ENCODE measurements at places on chromosomes 4 and X.

DNA sequence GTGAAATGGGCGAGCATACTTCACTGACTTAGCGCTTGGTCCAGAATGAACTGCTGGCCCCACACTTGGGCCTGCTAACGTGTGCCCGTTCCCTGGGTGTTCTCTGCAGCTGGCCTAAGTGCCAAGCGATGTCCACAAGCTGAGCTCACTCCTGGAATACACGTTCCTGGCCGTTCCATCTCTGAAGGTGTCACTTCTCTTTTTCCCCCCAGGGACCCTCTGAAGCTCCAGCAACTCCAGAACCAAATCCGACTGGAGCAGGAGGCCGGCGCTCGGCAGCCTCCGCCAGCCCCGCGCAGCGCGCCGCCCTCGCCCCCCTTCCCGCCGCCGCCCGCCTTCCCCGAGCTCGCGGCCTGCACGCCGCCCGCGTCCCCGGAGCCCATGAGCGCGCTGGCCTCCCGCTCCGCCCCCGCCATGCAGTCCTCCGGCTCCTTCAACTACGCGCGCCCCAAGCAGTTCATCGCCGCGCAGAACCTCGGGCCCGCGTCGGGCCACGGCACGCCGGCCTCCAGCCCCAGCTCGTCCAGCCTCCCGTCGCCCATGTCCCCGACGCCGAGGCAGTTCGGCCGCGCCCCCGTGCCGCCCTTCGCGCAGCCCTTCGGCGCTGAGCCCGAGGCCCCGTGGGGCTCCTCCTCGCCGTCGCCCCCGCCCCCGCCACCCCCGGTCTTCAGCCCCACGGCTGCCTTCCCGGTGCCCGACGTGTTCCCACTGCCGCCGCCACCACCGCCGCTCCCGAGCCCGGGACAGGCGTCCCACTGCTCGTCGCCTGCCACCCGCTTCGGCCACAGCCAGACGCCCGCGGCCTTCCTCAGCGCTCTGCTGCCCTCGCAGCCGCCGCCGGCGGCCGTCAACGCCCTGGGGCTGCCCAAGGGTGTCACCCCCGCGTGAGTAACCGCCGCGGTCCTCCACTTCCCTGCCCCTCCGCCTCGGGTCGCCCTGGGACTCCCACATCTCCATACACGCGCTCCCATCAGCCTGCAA, 132.3 kb downstream of the CBR4 start:
- no peak for DNase-seq

DNA sequence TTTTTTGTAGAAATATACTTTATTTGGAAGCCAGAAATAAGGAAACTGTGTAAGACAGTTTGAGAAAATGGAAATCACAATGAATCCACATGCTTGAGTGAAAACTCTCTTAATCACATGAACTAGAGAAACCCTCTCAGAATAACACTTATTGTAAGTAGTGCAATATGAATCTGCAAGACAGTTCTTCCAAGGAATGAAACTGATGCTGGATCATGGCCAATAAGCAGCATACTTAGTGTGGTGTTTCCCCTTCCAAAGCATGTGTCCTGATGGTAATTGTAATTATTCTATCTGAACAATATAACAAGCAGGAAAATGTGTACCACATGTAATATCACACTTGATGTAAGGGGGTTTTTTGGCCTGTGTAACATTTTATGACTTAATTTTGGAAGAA, 1870.5 kb upstream of the TENM3 start:
- DNase-seq = no peak

DNA sequence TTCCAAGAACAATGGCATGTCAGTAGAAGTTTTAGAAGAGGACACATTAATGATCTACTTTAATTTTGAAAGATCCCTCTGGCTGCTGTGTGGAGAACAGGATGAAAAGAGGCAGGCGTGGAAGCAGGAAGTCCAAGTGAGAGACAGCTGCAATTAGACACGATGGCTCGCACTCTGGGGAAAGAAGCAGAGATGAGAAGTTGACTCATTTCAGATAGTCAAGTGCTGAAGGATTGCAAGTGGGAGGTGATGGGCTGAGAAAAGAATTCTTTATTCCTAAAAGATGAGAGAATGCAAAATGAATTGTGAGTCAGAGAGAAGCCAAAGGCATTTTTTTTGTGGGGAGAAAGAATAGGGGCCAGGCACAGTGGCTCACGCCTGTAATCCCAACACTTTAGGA, 16.5 kb downstream of the RXFP1 start:
- DNase-seq = peak; percentile 52

GRCh38 chr4:187238646-187239045, 515.0 kb upstream of the FAT1 start:
- DNase-seq = no peak

- DNase-seq = peak; percentile 50
Observed at GRCh38 chr4:90542216-90542615, 415.0 kb downstream of the CCSER1 start.

DNA sequence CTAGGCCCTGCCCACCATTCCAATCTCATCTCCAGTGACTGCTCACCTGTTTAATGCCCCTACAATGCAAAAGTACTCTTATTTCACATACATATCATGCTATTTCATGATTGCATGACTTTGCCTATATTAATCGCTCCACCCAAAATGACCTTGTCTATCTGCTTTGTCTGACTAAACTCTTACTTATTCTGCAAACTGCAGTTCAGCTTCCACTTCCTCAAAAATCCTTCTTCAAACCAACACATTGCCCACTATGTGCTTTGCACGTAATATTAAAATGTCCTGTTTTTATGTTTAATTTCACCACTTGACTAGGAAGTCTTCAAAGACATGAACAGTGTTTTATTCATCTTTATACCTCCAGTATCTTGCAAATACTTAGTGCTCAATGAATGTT, 229.6 kb downstream of the OPHN1 start:
- no peak for DNase-seq

DNA sequence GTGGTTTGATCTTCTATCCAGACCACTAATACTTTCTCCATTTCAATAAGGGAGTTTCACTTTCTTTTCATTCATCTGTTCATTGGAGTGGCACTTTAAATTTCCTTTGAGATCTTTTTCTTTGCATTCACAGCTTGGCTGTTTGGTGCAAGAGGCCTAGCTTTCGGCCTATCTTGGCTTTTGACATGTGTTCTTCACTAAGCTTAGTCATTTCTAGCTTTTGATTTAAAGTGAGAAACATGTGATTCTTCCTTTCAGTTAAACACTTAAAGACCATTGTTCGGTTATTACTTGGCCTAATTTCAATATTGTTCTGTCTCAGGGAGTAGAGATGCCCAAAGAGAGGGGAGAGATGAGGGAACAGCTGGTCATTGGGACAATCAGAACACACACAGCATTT, 24.3 kb downstream of the CXCL13 start:
- DNase-seq = no peak

DNA sequence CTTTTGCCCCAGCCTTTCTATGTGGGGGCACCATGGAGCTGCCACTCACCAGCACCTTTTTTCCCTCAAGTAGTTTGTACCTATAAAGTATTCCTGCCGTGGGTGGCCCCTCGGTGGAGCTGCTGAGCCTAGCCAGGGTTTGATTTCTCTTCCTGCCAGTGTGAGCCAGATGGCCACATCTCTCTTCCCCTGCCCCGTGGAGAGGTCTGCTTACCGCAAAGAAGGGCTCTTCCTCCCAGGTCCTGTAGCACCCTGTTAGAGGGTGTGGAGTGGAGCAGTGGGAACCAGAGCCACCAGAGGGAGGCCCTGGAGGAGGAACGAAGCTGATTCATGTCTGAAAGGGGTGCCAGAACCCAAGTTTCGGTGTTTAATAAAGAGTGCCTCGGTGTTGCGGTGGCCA, 95.4 kb downstream of the PTTG2 start:
- DNase-seq = no peak

GRCh38 chr4:60189286-60189685, 1010.8 kb upstream of the ADGRL3 start:
- DNase-seq = no peak

DNA sequence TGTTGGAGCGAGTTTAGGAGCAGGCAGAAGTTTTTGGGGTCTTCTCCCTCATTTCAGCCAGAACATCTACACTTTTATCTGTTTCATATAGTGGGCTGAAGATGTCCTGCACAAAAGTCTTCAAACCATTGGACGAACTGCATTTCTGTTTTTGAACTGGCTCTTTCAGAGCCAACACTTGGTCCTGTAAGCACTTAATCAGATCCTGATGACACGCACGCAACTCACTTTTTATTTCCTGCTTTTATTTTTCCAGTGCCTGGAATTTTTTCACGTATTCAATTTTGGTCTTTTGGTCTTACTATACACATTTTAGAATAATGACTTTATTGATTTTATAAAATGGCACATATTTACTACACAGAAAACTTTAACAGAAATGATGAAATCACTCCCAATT, 40.2 kb upstream of the NKX3-2 start:
- DNase-seq = no peak

DNA sequence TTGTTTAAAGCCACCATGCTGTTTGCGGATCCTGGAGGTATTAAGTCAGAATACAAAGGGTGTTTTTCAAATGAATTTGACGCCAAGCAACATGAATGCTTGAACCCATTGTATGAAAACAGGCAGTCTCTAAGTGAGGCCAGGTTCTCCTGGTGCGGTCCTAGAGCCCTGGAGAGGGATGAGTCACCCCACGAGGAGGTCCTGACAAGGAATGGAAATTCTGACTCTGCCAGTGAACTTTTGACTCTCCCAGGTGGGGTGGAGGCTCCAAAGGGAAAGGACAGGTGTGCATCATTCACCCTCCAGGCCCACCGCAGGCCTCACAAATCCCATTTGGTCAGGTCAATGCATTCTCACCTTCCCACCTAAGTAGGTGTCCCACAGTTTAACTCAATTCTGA, 1.5 kb downstream of the TRIM2 start:
- DNase-seq = no peak

DNA sequence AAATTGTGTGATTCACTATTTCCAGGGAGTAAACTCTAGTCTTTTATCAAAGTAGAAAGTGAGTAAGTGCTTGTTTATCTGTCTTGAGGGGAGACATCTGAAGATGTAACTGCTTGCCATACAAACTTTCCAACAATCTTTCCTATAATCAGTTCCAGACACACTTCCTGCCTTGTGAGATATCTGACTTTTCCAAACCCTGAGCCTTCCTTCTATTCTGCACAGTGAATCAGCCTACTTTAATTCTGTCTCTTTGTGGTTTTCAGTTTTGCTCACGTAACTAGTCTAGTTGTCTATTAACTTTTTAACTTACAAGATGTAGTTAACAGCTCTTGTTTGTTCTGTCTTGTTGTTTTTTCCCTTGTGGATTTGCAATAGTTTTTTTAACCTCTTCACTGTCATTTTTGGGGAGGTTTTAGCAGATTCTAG, 947.8 kb downstream of the C4orf33 start:
- peak; percentile 59 for DNase-seq

DNA sequence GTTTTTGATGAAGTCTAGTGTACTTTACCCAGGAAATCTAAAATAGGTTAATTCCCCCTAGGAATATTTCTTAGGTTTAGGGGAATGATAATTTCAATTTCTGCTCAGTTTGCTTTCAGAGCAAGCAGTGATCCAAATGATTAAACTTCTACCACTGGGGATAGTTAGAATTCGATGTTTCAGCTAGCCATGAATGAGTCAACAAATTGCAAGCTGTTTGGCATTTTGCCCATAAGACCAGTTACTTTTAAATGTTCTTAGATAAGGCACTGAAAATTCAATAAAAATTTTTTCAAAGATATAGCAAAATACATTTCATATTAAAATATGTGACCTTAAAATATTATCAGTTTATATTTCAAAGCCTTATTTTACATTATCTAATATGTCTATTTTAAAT, 993.6 kb downstream of the ARAP2 start:
- DNase-seq = peak; percentile 80

GRCh38 chrX:118976599-118977340, 2.4 kb downstream of the LONRF3 start:
- DNase-seq = peak; percentile 48

- DNase-seq = no peak
Observed at GRCh38 chr4:69907151-69907550, 23.7 kb upstream of the CSN1S1 start.

DNA sequence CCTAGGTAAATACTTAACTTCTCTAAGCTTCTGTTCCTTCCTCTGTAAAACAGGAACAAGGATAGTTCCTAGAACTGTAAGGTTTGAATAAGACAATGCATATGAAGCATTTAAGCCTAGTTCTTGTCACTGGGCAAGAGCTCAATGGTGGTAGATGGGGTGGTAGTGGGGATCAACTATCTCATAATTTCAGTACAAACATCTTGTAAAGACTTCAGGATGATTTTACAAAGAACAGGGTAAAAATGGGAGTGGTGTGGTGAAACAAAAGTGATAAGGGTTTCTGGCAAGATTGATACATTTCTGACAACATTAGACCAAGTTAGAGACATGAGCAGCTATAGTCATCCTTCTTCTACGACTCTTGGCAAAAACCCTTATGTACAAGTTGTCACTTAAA, 137.8 kb downstream of the SCFD2 start:
- peak; percentile 58 for DNase-seq

- no peak for DNase-seq
Observed at GRCh38 chr4:101020956-101021355, 326.4 kb downstream of the PPP3CA start.

DNA sequence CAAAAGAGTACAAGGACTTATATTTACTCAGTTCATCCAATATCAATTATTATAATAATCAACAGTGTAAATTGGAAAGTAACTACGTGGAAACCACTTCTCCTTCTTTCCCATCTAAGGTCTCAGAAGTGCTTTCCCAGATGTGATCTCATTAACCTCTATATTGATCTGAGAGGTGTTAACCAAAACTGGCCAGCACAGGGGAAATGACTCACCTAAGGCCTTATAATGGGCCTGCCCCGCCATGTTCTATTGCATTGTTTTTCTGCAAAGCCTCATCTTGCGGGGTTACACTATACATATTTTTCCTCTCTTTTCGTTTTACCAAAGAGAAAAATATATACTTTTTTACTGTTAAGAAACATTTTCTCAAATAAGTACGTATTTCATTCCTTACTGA, 20.5 kb downstream of the RAB40A start:
- no peak for DNase-seq

DNA sequence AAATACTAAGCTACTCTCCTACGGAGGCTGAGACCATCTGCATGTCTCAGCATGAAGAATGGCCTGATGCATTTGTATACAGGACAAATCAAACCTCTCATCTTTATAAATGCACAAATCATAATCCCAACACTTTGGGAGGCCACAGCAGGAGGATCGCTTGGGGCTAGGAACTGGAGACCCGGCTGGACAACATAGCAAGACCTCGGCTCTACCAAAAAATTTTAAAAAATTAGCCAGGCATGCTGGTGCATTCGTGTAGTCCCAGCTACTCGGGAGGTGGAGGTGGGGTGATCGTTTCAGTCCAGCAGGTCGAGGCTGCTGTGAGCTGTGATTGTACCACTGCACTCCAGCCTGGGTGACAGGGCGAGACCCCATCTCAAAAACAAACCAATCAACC, 262.8 kb downstream of the DHRSX start:
- no peak for DNase-seq

- no peak for DNase-seq
Observed at GRCh38 chrX:151722241-151722846, 6.5 kb downstream of the FATE1 start.

GRCh38 chr4:13783800-13784411, 156.4 kb upstream of the BOD1L1 start:
- peak; percentile 60 for DNase-seq

- DNase-seq = no peak
Observed at GRCh38 chrX:118751950-118752783, 24.8 kb downstream of the IL13RA1 start.
